ENCODE measurements at places on chromosomes 12 and 14. TPM values are rescaled to one million over a fixed set of nuclear protein-coding genes. Genes with fewer than 3 reads are reported as not detected.

Gene B4GALNT1
- 2.6 TPM for total RNA-seq

Gene LARP4
- total RNA-seq, result 82.3 TPM

Gene PARP11
- 12.7 TPM for total RNA-seq

Gene ENDOU
- total RNA-seq, result not detected

Gene GSG1
- 0.33 TPM for total RNA-seq

Gene PRR4
- 1.9 TPM for total RNA-seq
